Large intestine (tissue), 12 donors: ENCODE measurements at places on chromosomes 5 and 9.

DNA sequence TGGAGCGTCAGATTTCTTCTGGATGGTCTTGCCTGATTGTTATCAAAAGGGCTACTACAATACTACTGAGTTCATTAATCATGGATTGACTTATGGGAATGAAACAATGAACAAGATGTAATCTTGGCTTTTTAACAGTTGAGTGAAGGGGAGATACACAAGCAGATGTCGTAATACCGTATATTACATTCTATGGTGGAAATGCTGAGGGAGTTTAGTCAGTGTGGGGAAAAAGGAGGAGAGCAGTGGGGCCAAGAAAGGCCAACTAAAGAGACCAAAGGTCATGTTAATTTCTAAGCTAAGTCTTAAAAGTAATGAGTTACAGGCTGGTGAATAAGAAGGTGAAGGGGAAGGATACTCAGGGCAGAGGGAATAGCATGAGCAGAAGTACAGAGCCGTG is 29.0 kb upstream of the PSAT1 start:
- no peak for DNase-seq

DNA sequence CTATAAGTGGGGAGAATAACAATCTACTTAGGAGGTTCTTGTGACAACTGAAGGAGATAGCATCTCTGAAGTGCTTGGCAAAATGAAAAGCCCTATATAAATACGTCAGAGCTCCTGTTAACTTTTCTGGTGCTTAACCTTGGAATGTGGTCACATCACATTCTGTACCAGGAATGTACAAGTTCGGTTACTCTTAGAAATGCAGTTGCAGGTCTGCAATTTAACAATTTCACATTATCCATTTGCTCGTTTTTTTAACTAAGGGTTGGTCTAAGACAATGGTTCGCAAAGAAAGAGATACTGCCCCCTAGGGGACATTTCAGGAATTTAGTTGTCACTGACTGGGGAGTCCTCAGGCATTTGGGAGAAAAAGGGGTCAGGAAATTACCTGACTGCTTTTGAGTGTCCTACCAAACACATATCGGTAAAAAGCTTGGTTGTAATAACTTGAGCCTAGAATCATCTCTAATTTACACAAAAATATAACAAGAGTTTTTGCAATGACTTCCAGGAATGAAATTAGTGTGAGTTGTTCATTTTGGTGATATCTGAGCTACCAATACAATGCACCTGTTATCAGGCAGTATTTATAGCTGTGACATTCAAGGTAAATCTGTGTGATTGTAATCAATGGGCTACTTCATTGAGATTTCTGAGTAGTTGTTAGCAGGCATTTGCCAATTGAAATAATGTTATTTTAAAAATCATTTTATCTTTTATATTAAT is 5.4 kb upstream of the HBEGF start:
- DNase-seq = peak; percentile 58

GRCh38 chr5:63854076-63854475 is 108.2 kb downstream of the HTR1A start:
- DNase-seq = no peak

DNA sequence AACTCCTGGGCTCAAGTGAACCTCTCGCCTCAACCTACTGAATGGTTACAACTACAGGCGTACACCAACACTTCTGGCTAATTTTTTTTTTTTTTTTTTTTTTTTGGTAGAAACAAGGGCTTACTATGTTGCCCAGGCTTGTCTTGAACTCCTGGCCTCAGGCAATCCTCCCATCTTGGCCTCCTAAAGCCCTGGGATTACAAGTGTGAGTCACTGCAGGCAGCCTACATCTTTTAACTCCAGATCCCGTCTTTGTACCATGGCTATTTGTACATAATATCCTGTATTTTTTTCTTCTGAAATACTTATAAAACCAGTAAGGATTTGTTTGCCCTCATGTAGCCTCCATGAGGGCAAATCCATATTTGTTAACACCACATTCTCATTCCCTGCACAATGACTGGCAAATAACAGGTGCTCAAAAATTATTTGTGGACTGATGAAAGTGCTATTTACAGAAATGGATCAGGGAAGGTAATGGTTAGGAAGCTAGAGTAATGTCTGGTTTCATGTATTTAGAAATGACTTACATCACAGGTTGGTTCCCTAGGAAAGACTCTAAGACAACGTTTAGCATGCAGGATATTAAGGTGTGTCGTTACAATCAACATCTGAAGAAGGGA is 51.9 kb upstream of the POU5F2 start:
- DNase-seq = no peak

GRCh38 chr5:154756868-154757813 is 2.0 kb downstream of the LARP1 start:
- DNase-seq = peak; percentile 74

- DNase-seq = no peak
These were observed 631.9 kb downstream of the PRELID2 start for GRCh38 chr5:145203193-145203592.

DNA sequence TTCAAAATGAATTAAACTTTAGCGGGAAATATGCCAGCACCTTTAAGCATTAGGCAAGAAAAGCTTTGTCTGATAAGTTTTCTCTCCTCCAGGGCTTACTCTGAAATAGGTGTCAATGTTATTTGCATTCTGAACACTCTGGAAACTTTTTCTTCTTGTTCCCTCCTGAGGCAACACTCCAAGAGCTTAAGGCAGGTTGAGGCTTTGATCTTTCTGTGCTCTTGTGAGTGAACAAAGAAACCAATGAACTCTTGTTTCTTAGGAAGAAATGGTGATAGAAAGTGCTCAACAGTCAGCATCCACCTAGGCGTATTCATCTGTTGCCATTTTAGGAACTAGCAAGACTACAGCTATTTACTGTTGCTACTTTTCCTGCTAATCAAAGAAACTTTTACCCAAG is 259.8 kb downstream of the NFIB start:
- no peak for DNase-seq

DNA sequence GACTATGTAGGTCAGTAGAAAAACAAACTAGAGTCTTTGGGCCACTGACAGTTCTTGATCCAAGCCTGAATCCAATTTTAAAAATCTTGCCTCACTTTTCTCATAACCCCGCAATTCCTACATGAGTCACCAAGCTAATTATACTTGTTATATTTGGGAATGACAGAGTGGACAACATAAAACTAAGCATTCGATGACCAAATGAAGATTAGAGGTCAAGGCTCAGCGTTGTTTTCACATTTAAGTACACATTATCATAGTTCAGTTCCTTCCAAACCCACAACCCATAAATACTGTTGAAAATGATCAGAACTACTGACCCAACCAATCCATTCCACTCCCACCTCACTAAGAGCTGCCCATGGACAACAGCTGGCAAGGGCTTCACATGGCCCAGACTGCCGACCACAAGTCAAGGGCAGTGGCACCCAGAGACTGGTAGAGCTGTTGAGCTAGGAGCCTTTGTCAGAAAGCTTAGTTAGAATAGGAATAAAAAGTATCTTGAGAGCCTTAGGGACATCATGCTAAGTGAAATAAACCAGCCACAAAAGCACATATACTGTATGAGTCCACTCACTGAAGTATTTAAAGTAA is 64.2 kb downstream of the MYO10 start:
- no peak for DNase-seq

- DNase-seq = no peak
These were observed 149.6 kb downstream of the ASTN2 start for GRCh38 chr9:117265253-117265652.

DNA sequence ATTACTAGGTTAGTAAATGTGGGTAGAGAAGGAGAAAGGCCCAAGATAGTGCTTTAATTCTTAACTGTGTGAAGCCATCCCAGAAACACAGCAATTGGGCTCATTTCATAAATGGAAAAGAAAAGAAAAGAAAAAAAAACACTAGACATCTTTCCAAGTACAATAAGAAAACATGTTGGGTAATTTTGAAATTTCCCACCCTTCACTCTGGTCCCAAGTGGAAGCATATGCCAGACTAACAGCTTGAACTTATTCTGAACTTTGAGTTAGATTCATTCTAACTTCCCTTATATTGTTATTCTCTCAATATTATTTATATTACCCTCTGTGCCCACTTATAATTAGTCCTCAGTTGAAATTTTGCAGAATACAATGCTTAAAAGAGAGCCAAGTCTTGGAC is 113.4 kb upstream of the GHR start:
- no peak for DNase-seq
